ENCODE measurements at places on chromosomes 1 and 21.

DNA sequence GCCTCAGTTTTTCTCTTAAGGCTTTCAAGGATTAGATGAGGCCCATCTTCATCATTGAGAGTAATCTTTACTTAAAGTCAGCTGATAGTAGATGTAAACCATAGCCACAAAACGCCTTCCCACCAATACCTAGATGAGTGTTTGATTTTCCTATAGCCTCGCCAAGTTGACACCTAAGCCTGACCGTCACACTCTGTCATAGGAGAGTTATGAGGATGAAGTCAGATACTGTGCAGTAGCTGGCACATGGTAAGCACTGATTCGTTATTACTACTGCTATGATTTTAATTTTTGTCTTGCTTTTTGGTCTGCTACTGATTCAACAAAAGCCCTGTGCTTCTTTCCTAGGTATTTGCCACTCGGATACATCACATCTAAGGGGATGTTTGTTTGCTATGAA, 395.5 kb downstream of the RPS6KC1 start:
- no peak for DNase-seq

GRCh38 chr21:32806810-32807386, 35.3 kb upstream of the PAXBP1 start:
- no peak for DNase-seq

DNA sequence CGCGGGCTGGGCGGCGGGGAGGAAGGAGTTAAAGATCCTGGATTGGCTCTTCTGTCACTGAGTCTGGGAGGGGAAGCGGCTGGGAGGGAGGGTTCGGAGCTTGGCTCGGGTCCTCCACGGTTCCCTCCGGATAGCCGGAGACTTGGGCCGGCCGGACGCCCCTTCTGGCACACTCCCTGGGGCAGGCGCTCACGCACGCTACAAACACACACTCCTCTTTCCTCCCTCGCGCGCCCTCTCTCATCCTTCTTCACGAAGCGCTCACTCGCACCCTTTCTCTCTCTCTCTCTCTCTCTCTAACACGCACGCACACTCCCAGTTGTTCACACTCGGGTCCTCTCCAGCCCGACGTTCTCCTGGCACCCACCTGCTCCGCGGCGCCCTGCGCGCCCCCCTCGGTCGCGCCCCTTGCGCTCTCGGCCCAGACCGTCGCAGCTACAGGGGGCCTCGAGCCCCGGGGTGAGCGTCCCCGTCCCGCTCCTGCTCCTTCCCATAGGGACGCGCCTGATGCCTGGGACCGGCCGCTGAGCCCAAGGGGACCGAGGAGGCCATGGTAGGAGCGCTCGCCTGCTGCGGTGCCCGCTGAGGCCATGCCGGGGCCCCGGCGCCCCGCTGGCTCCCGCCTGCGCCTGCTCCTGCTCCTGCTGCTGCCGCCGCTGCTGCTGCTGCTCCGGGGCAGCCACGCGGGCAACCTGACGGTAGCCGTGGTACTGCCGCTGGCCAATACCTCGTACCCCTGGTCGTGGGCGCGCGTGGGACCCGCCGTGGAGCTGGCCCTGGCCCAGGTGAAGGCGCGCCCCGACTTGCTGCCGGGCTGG, at the start of gene NPR1:
TSS of gene NPR1 (plus strand) at position 170 of the 818 bp plus-strand sequence. CDS start at position 591, 421 bp downstream.
- no peak for DNase-seq

DNA sequence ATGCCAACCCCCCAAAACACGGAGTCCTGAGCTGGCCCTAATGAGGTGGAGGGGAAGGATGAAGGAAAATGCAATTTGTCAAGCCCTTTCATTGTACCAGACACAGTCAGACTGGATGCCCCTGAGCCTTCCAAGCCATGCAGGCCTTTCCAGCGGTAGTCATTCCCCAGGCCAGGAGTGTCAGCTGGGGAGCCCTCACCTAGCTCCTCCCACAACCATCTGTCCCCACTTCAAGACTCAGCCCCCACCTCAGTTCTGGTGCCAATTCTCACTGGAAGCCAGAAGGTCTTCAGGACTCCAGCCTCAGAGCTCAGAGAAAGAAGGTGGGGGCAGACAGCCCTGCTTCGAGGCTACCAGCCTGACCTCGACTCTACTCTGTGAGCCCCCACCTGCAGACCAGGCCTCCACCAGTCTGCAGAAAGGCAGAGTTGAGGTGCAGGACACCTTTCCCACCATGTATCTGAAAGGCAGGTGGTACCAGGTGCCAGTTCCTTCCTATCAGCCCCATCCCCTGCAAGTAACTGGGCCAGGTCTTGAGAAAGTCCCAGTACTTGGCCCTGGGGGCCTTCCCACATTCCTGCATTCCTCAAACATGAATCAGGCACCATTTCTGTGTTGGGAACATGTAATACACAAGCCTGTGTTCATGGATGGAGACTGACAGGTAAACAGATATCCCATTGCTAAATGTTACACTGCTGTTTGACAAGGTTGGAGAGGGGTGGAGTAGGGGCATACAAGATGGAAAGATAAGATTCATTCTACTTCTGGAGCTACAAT, 180.6 kb upstream of the EDN2 start:
- DNase-seq: no peak

GRCh38 chr1:187092104-187092503, 263.4 kb downstream of the PLA2G4A start:
- DNase-seq: no peak

DNA sequence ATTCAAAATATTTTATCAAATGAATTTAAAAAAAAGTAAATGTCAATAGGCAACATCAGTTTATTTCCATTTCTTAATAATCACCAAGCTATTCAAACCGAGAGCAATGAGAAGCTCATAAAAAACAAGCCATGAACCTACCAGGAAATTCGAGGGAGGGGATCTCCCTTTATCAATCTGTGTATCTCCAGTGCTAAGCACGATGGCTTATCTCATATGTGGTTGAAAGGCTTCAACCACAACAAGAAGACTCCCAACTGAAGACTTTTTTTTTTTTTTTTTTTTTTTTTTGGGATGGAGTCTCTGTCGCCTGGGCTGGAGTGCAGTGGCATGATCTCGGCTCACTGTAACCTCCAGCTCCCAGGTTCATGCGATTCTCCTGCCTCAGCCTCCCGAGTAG, 833.3 kb downstream of the USP25 start:
- DNase-seq: no peak

- no peak for DNase-seq
Measured at GRCh38 chr1:118483245-118484006, 298.4 kb upstream of the SPAG17 start.

- DNase-seq: no peak
Measured at GRCh38 chr1:241503444-241503843, 16.1 kb downstream of the FH start.

Measured in activated T-cell treated with anti-CD3 and anti-CD28 coated beads for 4 hours (primary cell).